ENCODE measurements at places on chromosomes 11 and 22.

- no peak for DNase-seq
Observed at GRCh38 chr11:47857485-47857884, 9.3 kb upstream of the NUP160 start.

GRCh38 chr11:109898592-109898991, 194.6 kb upstream of the ZC3H12C start:
- DNase-seq, result no peak

GRCh38 chr11:68255526-68255925, 16.2 kb downstream of the C11orf24 start:
- DNase-seq, result no peak

- no peak for DNase-seq
Observed at GRCh38 chr11:11270236-11270775, 82.7 kb downstream of the CSNK2A3 start.

- DNase-seq, result no peak
Observed at GRCh38 chr22:44753189-44754042, 1.0 kb downstream of the ARHGAP8 start.

DNA sequence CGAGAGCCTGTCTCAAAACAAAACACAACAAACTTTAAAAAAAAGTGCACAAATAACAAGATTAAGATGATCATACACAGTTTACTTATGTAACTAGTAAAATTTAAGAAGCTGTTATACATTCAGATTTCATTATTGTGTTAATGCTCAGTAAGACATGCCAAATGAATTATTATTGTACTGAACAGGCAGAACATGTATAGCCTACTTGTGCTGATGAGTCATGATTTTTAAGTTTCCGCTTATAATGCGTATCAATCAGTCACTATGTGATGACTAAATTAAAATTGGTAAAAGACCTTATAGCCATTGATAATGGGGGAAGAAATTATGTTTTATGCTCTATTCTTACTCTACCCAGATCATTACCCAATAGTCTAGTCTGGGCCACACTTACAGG, 20.5 kb upstream of the EXPH5 start:
- DNase-seq, result no peak

DNA sequence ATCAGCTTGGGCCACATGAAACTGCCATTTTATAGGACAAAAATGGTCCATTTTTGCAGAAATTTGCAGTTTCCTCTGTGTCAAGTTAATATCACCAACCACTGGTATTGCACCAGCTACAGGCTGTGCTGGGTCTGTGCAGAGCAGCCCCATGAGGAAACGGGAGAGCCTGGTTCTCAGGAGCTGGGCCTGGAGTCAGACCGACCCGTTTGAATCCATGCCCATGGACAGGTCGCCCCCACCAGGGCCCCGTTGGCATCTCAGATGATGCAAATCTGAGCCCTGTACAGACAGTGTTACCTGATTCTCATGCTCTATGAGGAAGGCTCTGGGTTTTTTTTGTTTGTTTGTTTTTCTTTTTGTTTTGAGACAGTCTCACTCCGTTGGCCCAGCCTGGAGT, 9.8 kb upstream of the SEC14L6 start:
- DNase-seq, result no peak

DNA sequence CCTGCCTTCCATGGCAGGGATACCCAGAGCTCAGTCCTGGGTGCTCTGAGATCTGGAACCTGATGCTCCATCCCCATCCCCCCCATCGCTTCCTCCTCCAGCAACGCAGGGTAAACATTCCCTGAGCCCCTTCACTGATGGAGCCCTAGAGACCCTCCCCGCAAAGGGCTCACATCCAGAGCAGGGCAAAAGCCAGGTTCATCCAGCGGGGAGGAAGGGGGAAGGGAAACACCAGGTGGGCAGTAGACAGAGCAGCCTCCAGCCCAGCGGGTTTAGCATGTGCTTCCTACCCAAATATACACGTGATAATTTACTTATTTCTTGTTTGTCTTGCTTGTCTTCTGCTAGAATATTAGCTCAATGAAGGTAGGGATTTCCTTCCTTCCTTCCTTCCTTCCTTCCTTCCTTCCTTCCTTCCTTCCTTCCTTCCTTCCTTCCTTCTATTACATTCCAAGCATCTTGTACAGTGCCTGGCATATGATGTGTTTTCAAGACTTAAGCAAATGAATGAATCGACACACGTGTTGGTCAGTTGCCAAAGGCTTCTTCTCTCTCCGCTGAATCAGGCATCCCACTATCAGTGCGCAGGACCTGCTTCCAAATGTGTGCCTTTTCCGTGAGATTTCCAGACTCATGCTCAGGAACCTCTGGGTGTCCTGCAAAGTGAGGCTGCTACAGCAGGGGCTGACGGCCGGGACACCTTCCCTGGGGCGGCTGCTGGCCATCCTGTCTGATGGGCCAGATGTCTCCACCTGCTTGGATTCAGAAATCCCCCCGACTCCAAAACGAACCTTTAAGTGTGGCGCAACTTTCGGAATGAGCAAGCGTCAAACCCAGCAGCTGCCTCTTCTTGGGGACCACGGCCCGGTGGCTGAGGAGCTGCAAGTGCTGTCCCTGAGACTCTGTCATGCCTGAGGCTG, 955.1 kb downstream of the BRD1 start:
- DNase-seq, result no peak

- no peak for DNase-seq
Observed at GRCh38 chr11:65952052-65952521, 6.8 kb downstream of the TSGA10IP start.

DNA sequence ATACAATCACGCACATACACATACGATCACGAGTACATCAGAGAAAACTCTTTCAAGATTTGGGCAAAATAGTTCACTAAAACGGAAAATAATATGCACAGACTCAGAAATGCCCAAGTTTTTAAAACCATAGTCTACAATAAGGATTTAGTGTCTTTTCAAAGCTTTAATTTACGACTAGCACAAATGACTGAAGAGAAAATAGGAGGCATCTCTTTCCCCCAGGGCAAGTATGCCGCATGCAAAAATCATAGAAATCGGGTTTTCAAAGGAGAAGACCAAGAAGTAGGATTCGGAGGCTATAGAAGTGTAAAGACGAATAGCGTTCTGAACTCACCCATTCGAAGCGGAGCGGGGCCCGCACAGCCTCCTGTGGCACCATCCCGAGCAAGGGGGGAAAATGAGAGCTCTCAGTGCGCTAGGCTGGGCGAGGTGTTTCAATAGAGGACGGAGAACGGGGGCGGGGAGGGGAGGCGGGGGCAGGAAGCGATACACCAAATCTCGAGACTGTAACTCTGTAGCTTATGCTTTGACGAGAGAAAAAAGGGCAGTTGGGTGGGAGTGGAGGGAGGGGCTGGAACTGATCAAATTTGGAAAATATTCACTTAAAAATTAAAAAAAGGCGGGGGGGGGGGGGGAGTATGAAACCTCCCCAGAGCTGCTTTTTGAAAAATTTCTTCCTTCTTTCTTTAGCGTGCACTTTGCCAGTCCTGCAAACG, 15.8 kb downstream of the BLID start:
- no peak for DNase-seq

DNA sequence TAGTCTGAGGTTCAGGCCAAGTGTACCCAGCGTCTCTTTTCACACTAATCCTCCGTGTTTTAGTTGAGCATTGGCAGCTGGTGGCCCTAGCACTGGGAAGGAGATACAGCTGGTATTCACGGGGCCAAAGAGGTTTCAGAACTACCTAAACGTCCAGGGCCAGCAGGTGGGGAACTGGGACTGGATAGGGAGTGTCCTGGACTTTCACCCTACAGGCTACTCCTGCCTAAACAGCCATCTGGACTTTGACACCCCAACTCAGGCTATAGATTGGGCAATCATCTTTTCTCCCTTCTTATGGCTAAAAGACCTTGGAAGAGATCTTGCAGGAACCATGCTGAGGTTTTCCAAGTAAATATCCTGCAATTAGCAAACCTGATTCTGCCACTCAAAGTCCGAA, 2.8 kb downstream of the SPON1 start:
- DNase-seq, result no peak

DNA sequence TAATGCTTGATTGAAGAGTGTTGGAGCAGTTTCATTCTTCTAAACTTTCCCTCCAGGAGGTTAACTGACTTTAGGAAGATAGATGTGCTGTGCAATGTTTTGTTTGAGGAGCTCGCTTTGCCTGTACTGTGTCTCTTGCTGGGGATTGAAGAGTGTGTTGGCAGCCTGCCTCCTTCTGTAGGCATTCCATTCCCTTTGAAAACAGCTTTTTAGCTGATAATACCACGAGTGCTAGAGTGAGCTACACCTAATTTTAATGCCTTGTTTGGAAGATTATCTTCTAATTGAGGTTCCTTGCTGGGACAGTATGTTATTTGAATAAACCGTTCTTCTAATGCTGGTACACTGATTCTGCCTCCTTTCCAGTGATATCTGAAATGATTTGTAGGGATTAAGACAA, 7.2 kb downstream of the DDX10 start:
- DNase-seq, result no peak

DNA sequence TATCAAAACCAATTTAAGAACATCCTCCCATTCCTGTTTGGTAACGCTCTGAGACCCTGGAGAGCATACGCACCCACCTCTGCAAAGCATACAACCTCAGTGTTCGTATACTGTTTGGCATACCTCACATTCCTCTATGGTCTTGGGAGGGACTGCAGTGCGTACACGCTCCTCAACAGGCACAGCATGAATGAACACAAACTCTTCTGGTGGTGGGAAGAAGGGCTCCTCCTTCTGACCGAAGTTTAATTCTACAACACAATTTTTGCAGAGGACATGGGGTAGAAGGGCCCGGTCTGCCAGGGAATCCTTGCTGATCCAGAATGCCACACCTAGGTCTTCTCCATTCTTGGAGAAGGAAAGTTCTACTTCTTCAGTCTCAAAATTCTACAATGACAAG, 5.3 kb downstream of the HNRNPUL2 start:
- DNase-seq, result no peak

GRCh38 chr11:1289211-1289935, 20.1 kb downstream of the TOLLIP start:
- DNase-seq, result no peak

DNA sequence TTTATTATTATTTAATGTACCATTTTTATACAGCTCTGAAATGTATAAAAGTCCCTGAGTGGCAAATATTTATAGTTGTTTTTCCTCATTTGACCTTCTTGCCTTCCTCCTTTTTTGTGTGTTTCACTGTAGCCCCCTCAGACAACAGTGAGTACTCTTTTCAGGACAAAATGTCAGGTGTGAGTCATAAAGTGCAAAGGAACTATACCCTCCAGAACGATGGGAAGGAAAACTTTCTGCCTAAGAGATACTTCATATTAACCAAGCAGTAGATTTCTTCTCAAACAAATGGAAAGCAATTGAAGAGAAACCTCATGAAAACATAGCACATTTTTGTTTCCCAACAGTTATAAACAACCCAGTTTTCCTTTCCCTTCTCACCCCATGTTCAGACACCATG, 16.1 kb upstream of the MS4A7 start:
- no peak for DNase-seq

GRCh38 chr11:60349990-60350389, 22.9 kb downstream of the MS4A6E start:
- no peak for DNase-seq
